ENCODE measurements at places on chromosomes 5 and 9. TPM values are rescaled to one million over a fixed set of nuclear protein-coding genes. Genes with fewer than 3 reads are reported as not detected.

CEL gene
- total RNA-seq, result 0.79 TPM

ADAMTS19 gene
- not detected for total RNA-seq

GRM6 gene
- total RNA-seq, result not detected

CDH6 gene
- 3.6 TPM for total RNA-seq

PCDHA9 gene
- total RNA-seq, result 0.17 TPM

FLT4 gene
- total RNA-seq, result 17.2 TPM

SNCAIP gene
- total RNA-seq, result 1.3 TPM

POLR3G gene
- 1.9 TPM for total RNA-seq

DNA sequence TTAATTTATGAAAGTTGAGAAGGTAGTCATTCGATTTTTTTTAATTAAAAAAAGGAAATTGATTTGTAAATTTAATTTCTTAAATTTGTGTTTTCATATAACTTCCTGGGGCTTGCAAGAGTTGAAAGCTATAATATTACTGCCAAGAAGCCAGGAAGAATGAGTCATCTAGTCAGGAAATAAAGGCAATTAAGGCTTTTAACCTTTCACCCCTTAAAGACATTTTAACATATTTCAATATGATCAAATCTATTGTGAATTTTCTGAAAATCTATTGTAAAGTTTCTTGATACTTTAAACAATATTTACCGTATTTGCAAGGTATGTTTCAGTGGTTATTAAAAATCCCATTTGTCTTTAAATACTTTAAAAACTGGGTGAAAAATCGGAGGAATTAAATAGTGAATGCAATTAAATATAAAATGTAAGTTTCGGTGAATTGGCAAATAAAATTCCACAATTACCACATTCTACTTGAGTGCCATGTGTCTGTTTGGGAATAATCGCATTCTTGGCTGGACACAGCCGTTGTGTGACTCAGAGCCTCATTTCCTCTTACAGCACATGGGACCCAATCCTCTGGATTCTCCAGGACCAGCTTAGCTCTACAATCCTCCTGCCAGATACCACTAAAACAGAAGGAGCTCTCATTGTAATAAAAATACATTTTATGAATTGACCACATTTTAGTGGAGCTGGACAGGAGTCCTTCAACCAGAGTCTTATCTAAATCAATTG, 310.7 kb downstream of the HCN1 start:
- H3K27ac ChIP-seq, result no peak overlapping the region
- no peaks in the 10 kb centered on the region for H3K36me3 ChIP-seq
- no peaks in the 10 kb centered on the region for H3K27me3 ChIP-seq

GRCh38 chr5:91146230-91146629, 236.9 kb downstream of the ARRDC3 start:
- DNase-seq, result peak; percentile 40
- no peak overlapping the region for H3K4me3 ChIP-seq
- no peaks in the 10 kb centered on the region for H3K27me3 ChIP-seq
- H3K27ac ChIP-seq, result no peak overlapping the region
- H3K36me3 ChIP-seq, result no peaks in the 10 kb centered on the region

DNA sequence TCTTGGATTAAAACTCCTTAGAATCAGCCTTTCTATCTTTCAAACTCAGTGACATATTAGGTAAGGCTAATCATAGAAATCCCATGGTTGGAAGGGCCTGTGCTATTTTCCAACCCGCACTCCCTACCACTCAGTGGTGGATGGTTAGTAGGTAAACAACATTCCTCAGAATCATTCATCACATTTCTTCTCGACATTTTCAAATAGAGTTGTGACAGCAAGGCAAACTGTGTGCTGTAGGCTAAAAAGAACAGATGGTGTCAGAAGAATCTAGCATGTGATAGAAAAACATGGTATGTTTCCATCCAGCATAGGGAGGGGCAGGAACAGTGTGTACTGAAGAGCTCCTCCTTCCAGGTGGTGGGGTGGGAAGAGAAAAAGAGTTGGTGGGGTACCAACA, 227.3 kb upstream of the NMUR2 start:
- H3K36me3 ChIP-seq, result no peaks in the 10 kb centered on the region
- no peak overlapping the region for H3K4me3 ChIP-seq
- H3K4me1 ChIP-seq, result no peaks in the 10 kb centered on the region
- peak overlapping the region; percentile 64 for H3K27ac ChIP-seq

- H3K27ac ChIP-seq, result no peak overlapping the region
- H3K27me3 ChIP-seq, result no peaks in the 10 kb centered on the region
- H3K36me3 ChIP-seq, result no peaks in the 10 kb centered on the region
These were observed 42.3 kb upstream of the PPP1R26 start for GRCh38 chr9:135437259-135437658.

- H3K27ac ChIP-seq, result no peak overlapping the region
- no peak overlapping the region for H3K4me3 ChIP-seq
- H3K36me3 ChIP-seq, result no peaks in the 10 kb centered on the region
- no peaks in the 10 kb centered on the region for H3K27me3 ChIP-seq
- no peak for DNase-seq
- H3K4me1 ChIP-seq, result no peaks in the 10 kb centered on the region
These were observed 60.8 kb downstream of the FOXD1 start for GRCh38 chr5:73387601-73388305.

GRCh38 chr9:20488691-20489090, 133.6 kb downstream of the MLLT3 start:
- DNase-seq, result no peak
- no peaks in the 10 kb centered on the region for H3K36me3 ChIP-seq
- no peaks in the 10 kb centered on the region for H3K4me1 ChIP-seq
- H3K4me3 ChIP-seq, result no peak overlapping the region
- no peak overlapping the region for H3K27ac ChIP-seq

DNA sequence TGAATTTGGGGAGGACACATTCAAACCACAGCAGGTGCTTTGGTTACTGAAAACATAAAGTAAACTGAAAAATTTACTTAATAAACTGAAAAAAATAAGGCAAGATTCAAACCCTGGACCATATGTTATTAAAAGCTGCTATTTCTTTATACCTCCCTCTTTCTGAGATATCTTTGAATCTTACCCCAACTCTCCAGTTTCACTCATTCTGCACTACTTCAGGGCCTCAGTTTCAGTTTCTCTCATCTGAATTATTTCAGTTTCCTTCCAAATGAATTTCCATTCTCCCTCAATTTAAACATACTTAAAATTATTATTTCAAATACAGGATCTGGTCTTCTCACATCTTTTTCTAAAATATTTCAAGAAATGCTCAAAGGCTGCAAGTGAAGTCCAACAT, 4.9 kb upstream of the OXCT1 start:
- no peak overlapping the region for H3K4me3 ChIP-seq
- no peaks in the 10 kb centered on the region for H3K36me3 ChIP-seq
- H3K27ac ChIP-seq, result no peak overlapping the region
- no peak for DNase-seq
- no peaks in the 10 kb centered on the region for H3K27me3 ChIP-seq

GRCh38 chr5:101212942-101213514, 309.9 kb upstream of the ST8SIA4 start:
- H3K4me1 ChIP-seq, result no peaks in the 10 kb centered on the region
- H3K4me3 ChIP-seq, result no peak overlapping the region
- no peaks in the 10 kb centered on the region for H3K36me3 ChIP-seq
- no peak overlapping the region for H3K27ac ChIP-seq

DNA sequence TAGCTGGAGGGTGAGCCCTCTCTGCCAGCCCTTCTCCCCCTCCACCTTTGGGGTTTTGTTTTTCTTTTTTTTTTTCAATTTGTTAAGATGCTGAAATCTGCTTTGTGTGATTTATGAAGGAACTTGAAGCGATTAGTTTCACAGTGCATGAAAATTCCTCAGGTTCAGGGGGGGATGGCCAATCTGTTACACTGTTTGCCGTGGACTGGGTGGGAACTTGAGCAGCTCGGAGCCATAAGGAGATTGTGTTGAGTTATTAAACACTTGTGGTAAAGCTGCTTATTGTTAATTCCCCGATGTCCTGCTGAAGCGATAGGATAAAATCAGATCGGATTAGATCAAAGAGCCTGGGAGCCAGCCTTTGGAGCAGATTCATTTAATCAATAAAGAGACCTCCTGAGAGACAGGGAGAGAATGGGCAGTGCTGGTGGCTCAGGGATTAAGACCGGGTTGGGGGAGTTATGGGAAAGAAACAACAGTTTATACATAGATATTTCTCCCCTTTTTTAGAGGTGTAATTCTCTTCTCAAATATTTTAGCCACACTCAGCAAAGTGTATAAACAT, 105.8 kb upstream of the SPATA31D4 start:
- no peak for DNase-seq
- H3K27me3 ChIP-seq, result no peaks in the 10 kb centered on the region
- no peaks in the 10 kb centered on the region for H3K4me1 ChIP-seq
- no peak overlapping the region for H3K4me3 ChIP-seq

DNA sequence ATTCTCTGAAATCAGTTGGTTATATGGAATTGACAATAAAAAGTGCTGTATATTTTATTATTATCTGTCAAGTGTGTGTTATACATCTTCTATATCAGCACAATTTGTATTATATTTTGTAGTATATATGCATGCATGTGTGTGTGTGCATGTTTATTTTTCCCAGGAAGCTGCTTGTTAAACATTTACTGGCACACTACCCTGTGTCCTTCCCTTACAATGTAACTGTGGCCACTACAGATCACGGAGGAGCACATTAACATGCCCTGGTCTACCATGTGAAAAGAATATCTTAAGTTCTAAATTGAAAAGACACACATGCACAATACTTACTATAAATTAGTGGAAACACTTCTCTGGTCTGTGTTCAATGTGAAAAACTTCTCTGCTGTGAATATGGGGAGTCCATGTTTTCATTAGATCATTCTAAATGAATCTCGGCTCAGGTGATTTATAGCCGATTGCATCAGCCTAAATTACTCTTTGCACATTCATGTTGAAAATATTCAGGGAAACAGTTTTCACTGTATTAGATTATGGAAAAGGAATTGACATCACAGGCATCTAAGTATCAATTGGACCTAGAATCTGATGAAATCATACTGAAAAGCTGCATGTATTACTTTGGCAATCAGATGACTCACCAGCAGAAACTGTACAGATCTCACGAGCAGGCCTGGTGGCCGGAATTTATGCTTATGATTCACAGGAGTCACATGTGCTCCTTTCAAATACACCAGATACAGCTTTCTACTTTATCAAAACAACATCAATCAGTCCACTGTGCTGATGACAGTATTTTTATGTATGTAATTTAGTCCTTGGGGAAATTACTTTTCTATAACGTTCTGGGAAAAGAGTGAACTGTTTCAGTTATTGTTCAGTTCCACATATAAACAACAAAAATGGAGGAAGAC, 39.4 kb downstream of the LURAP1L start:
- peak; percentile 76 for DNase-seq
